ENCODE measurements at places on chromosomes 13 and 19. TPM values are rescaled to one million over a fixed set of nuclear protein-coding genes. Genes with fewer than 3 reads are reported as not detected.

GRCh38 chr13:101416181-101417042, at the start of gene NALCN:
TSS of gene NALCN (minus strand) at chr13:101416508. CDS start at chr13:101399126, 17,382 bp downstream.
- no peak for DNase-seq

GRCh38 chr19:42199440-42200115, 17.9 kb downstream of the DEDD2 start:
- peak; percentile 87 for DNase-seq

GRCh38 chr13:53010374-53011105, 18.1 kb upstream of the OLFM4 start:
- peak; percentile 76 for DNase-seq

- DNase-seq: no peak
Observed at GRCh38 chr13:40186626-40187323, 479.7 kb downstream of the FOXO1 start.

Gene HSD17B14
- total RNA-seq: 4.4 TPM

Gene TMEM255B
- 0.95 TPM for total RNA-seq
